HL-60 (cell line): ENCODE measurements at places on chromosomes 12 and 14.
A peak's percentile ranks its signal among the peaks of the same experiment; 100 is the strongest.

GRCh38 chr12:51443573-51443972 is 18.9 kb downstream of the SLC4A8 start:
- no peak for DNase-seq

DNA sequence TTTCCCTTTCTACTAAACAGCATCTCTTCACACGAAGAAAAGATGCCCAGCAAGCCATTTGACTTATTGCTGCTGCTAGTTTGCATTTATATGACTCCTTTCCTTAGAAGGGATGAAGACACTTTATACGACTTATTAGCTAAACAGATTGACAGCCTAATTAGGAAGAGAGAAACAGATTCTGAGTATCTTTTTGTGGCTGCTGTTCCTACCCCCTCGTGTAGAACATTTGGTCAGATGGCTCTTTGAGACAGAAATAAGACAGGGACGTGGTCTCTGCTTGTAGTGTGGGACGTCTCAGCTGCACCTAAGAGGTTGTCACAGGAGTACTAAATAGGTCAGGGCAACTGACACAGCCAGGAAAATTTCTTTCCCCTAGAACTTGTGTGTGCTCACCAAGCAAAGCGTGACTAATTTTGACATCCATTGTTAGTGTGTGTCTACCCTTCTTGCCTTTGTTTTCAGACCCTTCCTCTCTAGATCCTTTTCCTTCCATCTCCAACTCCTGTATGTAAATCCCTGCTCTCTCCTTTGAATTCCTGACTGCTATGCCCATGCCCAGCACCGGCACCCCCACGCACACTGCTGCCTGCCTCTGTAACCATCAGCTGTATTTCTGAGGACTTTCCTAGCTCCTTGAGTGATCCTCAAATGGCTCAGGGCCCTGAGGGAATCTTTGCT is 83.2 kb downstream of the DAD1 start:
- no peak for DNase-seq

DNA sequence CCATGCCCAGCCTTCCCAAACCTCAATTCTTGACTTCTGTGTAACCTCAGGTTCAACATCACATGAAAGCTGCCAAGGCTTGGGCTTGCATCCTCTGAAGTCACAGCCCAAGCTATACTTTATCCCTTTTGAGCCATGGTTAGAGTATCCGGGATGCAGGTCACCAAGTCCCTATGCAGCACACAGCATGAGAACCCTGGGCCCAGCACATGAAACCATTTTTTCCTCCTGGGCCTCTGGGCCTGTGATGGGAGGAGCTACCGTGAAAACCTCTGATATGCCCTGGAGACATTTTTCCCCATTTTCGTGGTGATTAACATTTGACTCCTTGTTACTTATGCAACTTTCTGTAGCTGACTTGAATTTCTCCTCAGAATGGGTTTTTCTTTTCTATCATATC is 25.8 kb upstream of the DIO2 start:
- DNase-seq = no peak

DNA sequence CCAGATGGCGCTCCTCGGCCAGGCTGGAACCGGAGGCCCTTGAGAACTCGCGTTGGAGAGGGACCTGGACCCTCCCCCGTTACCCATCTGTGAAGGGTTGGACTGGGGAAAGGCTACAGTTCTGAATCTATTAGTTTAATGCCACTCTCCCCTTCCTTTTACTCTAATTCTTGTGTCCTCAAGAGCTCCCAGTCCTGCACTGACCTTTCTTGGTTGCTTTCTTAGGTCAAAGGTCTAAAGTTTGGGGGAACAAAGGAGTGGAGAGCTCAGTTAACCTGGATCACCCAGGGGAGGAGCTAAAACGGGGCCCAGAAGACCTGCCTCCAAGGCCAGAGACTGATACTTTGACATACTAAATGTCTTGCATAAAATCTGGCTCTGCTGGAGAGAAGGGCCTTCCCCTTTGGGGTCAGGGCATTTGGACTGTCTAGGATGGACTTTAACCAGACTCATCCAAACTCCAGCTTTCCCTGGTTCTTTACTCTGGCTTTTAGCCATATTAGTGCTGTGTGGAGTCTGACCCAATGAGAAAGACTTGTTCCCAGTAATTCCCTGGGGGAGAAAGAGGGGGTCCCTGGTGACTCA is 923 bp upstream of the MLF2 start:
- DNase-seq = no peak

- no peak for DNase-seq
These were observed 493.8 kb downstream of the RPS29 start for GRCh38 chr14:49092345-49092744.

- DNase-seq = no peak
These were observed 23.0 kb upstream of the KCNJ8 start for GRCh38 chr12:21797539-21797938.

DNA sequence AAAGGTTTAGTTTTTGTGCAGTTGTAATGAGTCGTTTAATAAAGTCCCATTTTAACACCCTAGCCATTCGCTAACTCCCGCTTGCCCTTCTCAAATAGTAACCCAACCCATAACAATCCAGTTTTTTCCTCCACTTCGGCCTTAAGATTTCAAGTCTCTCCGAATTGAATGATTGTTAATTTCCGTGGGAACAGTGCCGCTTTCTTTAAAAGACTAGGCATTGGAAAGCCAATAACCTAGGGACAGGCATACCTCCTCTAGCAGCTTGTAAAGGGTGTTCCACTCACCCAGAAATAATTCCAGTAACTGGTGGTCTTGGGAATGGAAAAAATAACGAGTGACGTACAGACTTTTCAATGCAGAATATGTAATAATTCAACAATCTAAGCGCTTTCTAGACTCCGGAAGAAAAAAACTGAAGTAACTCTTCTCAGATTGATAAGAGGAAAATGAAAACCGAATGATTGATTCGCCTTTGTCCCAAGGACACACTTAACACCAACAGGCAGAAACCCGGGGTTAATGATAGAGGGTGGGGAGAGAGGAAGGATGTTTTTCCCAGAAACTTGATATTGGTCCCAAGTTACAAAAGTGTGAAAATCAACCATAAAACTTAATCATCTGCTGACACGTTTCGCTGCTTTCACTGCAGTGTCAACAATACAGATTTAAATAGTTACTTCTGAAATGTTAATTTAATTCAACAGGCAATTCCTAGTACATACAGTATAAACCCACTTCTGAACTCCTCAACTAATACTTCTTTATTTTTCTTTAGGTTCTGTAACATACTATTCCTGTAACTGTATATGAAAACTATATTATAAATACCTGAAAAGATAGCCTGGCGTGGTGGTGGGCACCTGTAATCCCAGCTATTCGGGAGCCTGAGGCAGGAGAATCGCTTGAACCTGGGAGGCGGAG is 1.0 kb upstream of the SINHCAF start:
- no peak for DNase-seq

DNA sequence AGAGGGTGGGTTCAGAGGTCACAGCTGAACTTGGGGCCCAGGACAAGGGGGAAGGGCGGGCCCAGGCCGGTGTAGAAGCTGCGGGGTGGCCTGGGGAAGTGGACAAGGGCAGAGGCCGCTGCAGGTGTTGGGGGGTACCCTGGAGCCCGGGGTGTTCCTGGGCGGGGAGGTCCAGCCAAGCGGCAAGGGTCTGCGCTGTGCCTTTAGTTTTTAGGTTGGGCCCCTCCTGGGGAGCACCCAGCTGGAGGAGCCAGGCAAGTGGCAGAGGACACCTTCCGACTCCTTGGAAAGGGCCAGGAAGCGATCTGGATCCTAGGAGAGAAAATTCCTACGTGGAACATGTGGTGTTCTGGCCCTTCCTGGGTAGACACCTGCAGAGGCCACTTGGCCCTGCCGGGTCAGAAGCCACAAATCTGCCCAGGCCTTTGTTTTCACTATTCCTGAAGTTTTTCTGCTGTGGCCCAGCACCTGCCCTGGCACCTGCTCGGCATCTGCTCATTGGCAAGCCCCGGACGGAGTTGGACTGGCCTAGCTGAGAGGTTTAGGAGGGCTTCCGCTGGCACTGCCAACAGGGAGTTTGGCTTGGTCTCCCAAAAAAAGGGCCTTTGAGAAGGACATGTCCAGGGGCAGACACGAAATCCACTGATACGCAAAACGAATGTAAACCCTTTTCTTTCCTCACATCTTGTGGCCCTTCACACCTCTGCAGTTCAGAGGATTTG is 61.1 kb downstream of the SMUG1 start:
- DNase-seq = no peak

DNA sequence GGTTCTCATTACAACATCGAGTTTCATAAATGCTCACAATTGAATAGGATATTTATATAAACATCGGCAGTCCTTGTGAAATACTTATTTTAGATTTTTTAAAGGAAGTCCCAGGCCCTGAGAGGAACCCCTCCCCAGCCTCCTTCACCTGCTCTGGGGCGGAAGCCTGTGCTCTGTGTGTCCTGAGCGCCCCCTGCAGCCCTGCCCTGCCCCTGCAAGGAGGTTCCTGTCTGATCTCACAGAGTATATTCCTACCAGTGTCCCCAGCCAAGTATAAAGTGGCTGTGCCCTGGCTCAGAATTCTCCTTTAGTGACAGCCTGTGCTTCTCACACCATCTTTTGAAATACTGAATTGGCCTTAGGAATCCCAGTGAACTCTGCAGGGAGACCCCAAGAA is 659.5 kb downstream of the TMEM121 start:
- DNase-seq = no peak

- DNase-seq = no peak
These were observed 1.5 kb upstream of the HOTAIR start for GRCh38 chr12:53976172-53976822.

- DNase-seq = no peak
These were observed 17.7 kb downstream of the SLC25A29 start for GRCh38 chr14:100288382-100289185.

GRCh38 chr14:24300326-24300980 is 803 bp downstream of the NOP9 start:
- no peak for DNase-seq

DNA sequence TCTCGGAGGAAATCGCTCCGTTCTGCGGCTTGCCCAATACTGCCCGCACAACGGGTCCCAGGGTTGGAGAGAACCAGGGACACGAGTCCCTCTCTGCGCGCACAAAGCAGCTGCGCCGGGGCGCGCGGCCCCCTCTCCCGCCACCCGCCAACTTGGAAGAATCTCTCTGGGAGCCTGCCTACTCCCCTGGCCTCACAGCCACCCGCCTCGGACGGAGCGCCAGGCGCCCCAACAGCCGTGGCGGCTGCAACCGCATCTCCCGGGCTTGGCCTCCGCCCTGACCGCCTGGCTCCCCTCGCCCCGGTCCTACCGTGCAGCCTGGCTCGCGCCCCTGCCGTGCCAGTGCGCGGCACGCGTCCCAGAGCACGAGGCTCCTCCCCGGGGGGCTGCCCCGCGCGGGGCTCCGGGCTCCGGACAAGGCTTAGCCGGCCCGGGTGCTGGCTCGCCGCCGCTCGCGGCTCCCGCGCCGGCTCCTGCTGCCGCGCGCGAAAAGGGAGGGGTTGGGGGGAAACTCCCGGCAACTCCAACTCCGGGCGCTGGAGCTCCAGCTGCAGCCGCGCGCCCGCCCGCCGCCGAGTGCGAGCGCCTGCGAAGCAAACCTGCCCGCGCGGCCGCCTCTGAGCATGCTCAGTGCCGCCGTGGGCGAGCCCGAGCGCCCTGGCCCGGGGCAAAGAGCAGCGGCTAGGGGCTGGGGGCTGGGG is at the start of gene STXBP6:
STXBP6 (minus strand) TSS at position 580 of the 701 bp plus-strand sequence. CDS start 75,329 bp downstream, outside the sequence.
- peak; percentile 10 for DNase-seq

GRCh38 chr12:26101763-26102162 is 23.1 kb downstream of the BHLHE41 start:
- DNase-seq = no peak

GRCh38 chr12:117881517-117881916 is 87.3 kb downstream of the KSR2 start:
- no peak for DNase-seq

GRCh38 chr14:105117257-105117646 is 51.3 kb downstream of the JAG2 start:
- no peak for DNase-seq

GRCh38 chr12:89379148-89379838 is 27.0 kb upstream of the DUSP6 start:
- no peak for DNase-seq

- DNase-seq = no peak
These were observed 447.4 kb downstream of the RAD51B start for GRCh38 chr14:68266998-68267397.

DNA sequence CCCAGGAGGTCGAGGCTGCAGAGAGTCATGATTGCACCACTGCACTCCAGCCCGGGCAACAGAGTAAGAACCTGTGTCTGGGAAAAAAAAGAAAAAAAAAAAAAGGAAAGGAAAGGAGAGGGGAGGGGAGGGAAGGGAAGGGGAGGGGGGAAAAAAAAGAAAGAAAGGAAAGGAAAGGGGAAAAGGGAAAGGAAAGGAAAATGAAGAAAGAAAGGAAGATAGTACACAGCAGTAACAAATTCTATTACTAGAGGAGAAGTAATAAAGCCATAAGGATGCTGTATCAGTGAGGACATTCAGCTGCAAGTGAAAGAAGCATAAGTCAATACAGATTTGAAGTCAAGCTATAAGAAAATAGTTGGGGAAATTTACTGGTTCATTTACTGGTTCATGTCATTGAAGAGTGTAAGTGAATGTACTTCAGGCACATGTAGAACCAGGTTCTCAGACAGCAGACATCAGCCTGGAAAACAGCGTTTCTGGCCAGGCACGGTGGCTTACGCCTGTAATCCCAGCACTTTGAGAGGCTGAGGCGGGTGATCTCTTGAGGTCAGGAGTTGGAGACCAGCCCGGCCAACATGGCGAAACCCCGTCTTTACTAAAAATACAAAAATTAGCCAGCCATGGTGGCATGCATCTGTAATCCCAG is 37.4 kb downstream of the NDUFA12 start:
- DNase-seq = no peak

GRCh38 chr14:25666877-25667276 is 616.9 kb upstream of the STXBP6 start:
- DNase-seq = no peak

- DNase-seq = no peak
These were observed 251.1 kb upstream of the CAND1 start for GRCh38 chr12:67018105-67018504.

DNA sequence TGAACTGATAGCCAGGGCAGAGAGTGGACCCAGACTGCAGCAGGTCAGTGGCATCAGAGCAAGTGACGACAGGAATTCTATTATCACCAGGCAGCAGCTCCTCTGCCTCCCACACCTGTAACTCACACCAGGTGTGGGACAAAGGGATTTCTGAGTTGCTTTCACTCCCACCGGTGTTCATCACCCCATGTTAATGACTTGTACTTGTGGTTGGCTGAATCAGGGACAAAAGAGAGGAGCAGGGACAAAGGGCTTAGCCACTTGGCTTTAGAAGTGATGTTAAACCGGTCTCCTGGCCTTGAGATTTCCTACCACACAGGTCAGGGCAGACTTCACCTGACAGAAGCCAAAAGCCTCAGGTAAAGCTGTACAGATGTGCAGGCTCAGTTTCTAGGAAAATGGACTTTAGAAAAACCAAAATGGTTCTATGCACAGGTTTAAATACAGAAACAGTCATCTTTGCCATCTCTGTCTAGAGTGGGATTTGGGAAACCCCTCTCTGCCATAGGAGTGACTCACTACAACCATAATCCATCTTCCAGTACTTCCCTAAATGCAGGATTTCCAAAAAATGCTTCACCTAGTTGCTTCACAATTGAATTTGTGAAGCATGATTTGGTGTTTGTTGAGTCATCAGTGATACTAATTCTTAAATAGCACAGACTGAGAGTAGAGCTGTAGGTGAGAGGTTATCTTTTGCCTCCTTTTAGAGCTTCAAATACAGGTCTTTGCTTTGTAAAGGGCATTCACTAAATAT is 158.5 kb downstream of the PRKCH start:
- DNase-seq = no peak

GRCh38 chr12:109947521-109947920 is 47.4 kb downstream of the TCHP start:
- peak; percentile 49 for DNase-seq
